ENCODE measurements at places on chromosomes 13 and 19.

DNA sequence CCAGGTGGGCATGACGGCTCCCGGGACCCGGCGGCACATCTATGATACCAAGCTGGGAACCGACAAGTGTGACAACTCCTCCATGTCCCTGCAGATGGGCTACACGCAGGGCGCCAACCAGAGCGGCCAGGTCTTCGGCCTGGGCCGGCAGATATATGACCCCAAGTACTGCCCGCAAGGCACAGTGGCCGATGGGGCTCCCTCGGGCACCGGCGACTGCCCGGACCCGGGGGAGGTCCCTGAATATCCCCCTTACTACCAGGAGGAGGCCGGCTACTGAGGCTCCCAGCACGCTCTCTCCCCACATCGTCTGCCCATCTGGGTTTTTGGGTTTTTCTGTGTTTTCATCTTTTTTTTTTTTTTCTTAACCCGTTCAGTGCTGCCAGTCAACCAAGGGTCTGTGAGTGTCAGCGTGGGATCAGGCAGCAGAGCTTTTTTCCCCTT lies 2.3 kb upstream of the ABCA7 start:
- no peak for DNase-seq

GRCh38 chr13:64480672-64481071 lies 2749.5 kb downstream of the PCDH9 start:
- DNase-seq: no peak

DNA sequence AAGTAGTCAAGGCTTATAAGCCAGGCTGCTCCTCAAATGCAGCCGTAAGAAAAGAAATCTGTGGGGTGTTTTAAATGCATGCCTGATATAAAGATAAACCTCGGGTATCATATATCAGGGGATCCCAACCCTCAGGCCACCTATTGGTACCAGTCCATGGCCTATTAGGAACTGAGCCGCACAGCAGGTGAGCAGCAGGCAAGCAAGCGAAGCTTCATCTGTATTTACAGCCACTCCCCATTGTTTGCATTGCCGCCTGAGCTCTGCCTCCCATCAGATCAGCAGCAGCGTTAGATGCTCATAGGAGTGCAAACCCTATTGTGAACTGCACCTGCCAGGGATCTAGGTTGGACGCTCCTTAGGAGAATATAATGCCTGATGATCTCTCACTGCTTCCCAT lies 233.5 kb upstream of the SERP2 start:
- DNase-seq: no peak

GRCh38 chr13:102018716-102019115 lies 383.1 kb downstream of the FGF14 start:
- no peak for DNase-seq

DNA sequence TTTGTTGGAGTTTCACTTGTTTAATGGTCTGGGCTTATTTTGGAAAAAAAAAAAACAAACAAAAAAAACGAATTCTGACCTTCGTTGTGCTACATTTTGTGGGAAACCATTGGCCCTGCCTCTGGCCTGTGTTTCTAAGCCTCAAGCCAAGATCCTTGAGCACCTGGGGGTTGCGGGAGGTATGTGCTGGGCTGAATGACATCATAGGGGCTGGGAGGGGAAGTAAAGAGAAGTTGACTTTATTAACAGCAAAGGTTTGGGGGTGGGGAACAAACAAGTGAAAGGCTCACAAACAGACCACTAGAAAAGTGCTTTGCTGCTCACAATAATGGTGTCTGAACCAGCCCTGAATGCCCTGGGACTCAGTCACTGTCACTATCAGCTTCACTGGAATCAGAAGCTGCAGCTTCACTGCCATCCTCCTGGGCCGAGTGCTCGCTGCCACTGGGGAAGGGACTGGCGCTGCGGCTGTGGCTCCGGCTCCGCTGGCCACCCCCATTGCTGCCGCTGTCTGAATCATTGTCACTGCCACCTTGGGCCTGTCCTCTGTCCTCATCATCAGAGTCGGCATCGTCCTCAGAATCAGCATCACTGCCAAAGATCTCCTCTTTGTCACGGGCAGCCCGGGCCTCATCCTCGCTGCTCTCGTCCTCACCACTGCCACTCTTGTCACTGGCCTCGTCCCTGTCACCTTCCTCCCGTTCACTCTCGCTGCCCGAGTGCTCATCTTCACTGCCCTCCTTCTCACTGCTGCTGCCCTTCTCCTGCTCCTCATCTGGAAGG lies 5.1 kb downstream of the PAF1 start:
- DNase-seq: no peak

GRCh38 chr13:112900226-112900600 lies 68.8 kb upstream of the MCF2L start:
- DNase-seq: no peak

GRCh38 chr13:34464011-34464410 lies 478.1 kb upstream of the NBEA start:
- no peak for DNase-seq

GRCh38 chr13:44012910-44013757 lies 133.4 kb downstream of the LACC1 start:
- no peak for DNase-seq

DNA sequence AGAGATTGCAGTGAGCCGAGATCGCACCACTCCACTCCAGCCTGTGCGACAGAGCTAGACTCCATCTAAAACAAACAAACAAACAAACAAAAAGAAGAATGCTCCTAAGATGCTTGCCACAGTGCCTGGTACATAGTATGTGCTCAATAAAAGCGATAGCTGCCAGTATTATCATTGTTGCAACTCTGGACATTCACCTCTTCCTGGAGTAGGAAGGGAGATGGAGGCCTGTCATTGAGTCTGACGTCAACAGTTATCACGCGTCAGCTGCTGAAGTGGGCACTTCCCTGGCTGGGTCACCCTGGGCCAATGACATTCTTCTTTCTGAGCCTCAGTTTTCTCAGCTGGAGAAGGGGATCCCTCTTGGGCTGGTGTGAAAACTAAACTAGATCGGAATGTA lies 4.2 kb upstream of the PLAUR start:
- DNase-seq: no peak

- DNase-seq: no peak
Observed at GRCh38 chr19:33688171-33688992, 66.6 kb downstream of the CHST8 start.

GRCh38 chr19:39916851-39917396 lies 17.5 kb downstream of the FCGBP start:
- no peak for DNase-seq

- no peak for DNase-seq
Observed at GRCh38 chr13:76020421-76020955, 384.4 kb downstream of the LMO7 start.

DNA sequence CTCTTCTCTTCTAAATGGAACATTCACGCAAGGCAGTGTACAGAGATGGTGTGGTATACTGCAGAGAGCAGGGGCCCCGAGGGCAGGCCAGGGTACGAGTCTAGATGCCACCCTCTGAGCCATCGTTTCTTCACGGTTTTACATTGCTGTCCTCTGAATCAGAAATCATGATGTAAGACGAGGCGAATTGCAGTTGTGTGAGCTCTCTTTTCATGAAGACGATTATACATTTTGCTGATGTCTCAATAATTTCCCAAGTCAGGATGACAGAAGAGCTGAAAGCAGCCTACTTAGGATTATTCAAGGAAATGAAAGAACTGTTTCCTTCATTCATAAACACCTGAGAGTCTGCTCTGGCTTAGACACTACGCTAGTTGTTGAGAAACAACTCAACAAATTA lies 93.8 kb upstream of the RNF113B start:
- DNase-seq: no peak

DNA sequence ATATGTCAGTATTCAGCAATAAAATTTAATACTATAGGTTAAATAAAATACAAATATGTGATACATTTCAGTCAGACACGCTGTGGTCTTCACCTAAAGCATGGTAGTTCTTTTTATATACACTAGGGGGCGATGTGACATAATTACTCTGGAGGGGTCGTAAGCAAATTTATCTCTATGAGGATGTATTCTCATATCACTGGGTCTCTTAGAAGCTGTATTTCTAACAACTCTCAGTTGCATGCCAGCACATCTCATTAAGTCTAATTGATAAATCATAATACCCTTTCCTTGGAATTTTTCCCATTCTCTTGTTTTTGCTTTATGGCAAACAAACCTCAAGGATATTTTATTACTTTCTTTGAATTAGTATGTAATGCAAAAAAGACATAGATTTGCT lies 3.9 kb upstream of the PCDH17 start:
- no peak for DNase-seq

DNA sequence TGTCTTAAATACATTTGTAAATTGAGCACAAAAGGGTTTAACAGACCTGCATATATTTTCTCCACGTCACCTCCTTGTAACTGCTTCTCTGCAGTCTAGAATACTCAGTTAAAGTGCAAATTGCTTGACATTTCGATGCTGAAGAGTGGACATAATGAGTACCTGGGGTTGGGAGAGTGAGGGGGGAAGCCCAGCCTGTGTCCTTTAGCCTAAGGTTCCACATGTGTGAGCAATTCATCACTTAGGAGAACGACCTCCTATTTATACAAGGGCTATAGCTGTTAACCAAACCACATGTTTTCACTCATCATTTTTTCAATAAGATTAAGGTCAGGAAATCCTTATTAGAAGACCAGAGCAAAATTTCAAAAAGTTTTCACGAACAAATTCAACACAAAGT lies 29.5 kb downstream of the PCDH9 start:
- DNase-seq: no peak

- no peak for DNase-seq
Observed at GRCh38 chr19:34507414-34508067, 26.0 kb downstream of the WTIP start.

DNA sequence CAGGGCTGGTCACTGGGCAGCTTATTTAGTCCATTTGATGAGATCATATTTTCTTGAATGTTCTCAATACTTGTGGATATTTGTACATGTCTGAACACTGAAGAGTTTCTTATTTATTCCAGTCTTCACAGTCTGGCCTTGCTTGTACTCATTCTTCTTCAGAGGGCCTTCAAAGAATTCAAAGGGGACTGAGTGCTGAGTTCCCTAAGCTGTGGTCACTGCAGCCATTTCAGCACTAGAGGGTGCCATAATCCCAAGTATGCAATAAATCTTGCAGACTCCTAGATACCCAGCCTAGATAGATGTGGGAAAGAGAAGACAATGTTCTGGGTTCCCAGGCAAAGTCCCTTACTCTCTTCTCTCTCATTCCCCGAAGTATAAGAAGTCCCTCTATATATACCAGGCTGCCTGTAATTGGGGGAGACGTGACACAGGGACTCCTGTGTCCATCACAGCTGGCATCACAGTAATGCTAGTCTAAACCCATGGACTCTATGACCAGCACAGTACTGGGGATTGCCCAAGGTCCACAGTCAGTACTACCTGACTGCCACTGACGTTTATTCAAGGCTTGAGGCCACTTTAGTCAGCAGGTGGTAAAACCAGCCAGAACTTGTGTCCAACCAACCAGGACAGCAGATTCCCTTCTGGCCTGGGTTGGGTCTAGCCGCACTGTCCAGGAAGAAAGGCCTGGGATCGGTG lies 8.9 kb upstream of the VN1R1 start:
- no peak for DNase-seq

GRCh38 chr13:49569993-49570689 lies 15.2 kb downstream of the RCBTB1 start:
- no peak for DNase-seq

DNA sequence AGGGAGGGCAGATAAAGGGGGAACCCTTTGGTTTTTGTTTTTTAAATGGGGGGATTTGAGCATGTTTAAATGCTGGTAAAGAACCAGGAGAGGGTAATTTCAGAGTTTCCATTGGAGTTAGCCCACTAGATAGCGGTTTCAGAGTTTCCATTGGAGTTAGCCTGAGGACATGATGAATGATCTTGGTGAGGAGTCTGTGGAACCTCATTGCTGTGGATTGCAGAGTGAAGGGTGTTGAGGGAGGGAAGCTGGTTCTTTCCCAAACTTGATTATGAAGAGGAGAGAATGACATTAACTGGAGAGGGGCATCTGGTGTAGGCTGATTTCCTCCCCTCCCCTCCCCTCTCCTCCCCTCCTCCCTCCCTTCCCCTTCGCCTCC lies 5.0 kb downstream of the WASF3 start:
- no peak for DNase-seq

DNA sequence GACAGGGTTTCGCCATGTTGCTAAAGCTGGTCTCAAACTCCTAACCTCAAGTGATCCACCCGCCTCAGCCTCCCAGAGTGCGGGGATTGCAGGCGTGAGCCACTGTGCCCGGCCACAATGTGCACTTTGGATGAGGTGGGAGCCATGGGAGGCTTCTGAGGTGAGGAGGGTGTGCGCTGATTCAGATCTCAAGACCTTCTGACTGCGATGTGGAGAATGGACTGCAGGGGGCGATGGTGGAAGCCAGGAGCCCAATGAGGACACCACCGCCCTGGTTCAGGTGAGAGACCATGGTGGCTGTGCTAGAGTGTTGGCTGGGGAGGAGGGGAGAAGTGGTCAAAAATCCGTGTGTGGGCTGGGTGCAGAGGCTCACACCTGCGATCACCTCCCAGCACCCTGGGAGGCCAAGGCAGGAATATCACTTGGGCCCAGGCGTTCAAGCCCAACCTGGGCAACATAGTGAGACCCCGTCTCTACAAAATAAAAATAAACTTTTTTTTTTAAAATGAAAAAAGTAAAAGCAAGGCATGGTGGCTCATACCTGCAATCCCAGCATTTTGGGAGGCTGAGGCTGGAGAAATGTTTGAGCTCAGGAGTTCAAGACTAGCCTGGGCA lies 5.6 kb downstream of the INAFM1 start:
- DNase-seq: no peak

DNA sequence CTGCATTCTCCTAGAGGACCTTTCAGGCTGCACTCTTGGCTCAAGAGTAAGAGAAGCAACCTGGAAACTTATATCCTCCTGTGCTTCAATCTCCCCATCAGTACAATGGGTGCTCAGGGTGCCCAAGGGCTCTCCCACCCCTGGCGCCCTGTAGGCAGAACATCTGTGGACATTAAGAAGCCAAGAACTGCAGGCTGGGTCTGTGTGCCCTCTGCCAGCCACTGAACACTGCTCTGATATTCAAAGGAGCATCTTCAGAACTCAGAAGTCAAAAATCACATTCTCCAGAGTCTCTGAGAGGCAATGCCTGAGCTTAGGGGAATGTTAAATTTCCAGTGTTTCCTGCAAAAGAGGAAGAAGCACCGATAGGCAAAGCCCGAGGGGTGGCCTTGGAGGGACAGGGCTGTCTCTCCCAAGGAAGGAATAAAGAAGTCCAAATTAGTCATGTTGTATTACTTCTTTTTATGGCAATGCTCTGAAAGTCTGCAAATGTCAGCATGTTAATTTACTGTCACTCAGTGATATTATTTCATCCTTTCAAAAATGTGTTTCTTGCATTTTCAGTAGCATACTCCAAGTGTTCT lies 88.1 kb downstream of the TSHZ3 start:
- DNase-seq: no peak

Data from neuronal stem cell (in vitro differentiated cells).